ENCODE measurements at places on chromosomes 4 and X.

GRCh38 chrX:5708251-5708650 is 520.4 kb downstream of the NLGN4X start:
- DNase-seq = peak; percentile 56

GRCh38 chrX:3178329-3178728 is 137.1 kb downstream of the ARSF start:
- no peak for DNase-seq

DNA sequence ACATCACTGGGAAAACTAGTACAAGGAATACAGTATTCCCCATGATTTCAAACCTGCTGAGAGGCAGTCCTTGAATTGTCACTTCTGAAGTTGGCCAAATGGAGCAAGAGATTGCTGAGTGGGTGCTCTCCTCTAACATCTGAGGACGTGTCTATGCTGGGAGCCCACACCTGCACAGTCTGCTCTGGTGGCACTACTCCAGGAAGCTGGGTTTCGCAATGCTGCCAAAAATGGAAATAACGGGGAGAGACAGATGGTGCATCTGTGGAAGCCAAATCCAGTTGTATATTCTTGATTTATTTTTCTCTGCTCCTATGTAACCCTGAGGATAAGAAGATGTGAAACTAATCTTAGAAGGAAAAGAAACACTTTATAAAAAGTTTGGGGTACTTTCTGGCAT is 240.1 kb upstream of the CTSO start:
- DNase-seq = peak; percentile 18

- no peak for DNase-seq
These were observed 50.3 kb downstream of the NSUN7 start for GRCh38 chr4:40800064-40800463.

- DNase-seq = no peak
These were observed 37.9 kb downstream of the MFAP3L start for GRCh38 chr4:169988252-169988651.

DNA sequence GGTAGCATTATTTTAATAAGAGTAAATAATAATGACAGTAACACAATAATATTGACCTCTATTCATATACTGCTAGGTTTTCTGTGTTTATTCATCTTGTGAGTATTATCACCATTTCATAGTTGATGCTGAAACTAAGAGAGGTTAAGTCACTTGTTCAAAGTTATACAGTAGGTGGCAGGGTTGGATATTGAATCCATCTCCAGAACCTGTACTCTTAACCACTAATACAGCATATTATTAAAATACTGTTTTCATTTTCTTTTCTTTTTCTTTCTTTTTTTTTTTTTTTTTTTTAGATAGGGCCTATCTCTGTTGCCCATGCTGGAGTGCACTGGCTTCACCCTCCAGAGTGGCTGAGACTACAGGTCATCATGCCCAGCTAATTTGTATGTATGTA is 7.1 kb upstream of the ELF2 start:
- DNase-seq = no peak

- DNase-seq = no peak
These were observed 89.6 kb upstream of the MTM1 start for GRCh38 chrX:150478496-150479492.

DNA sequence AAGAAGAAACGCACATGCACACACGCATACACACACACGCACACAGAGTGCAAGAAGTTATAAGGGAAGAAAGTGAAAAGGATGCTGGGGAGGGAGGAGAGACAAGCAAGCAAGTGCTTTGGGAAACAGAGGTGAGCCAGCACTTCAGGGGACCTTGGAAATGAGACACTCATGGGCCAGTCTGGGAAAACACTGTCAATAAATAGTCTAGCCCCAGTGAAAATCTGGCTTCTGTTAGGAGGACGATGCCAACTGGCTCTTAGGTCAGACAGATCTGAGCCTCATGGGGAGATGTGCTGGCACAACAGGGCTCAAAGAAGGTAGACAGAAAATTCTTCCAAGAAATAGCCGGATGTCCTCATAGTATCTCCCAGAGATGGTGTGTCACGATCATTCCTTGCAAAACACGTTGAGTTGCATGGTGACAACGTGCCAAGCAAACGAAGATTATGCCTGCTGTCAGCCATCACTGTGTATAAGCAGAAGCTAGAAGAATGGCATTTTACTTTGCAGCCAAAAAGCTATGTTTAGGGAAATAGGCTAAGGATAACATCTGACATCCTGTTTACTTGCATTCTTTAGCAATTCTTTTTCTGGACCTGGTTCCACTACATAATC is 557 bp upstream of the ARHGEF6 start:
- DNase-seq = no peak

- no peak for DNase-seq
These were observed 34.7 kb downstream of the LONRF3 start for GRCh38 chrX:119009071-119009470.

GRCh38 chr4:10160281-10160856 is 43.8 kb upstream of the WDR1 start:
- DNase-seq = no peak

- DNase-seq = no peak
These were observed 858.9 kb downstream of the PDHA2 start for GRCh38 chr4:96698831-96699230.

- DNase-seq = no peak
These were observed 15.7 kb downstream of the OFD1 start for GRCh38 chrX:13750204-13750603.

- peak; percentile 25 for DNase-seq
These were observed 38.4 kb downstream of the NAP1L5 start for GRCh38 chr4:88659055-88659889.

GRCh38 chr4:27414887-27415731 is 554.5 kb downstream of the STIM2 start:
- no peak for DNase-seq

DNA sequence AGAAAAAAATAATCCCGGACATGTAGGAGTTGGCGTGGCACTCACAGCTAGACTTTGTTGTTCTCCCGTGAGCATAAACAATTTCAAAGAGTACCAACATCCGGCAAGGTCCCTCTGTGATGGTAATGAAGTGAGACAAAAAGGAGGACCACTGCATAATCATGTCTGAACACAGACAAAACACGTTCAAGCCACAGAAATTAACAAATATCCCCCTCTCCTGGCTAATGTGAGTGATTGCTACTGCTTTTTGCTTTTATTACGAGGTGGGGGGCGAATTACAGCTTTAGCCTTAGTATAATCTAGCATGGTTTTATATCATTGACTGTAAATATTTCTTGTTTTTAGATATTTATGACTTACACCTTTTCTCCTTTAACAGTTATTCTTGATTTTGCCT is 118.5 kb downstream of the PLS3 start:
- DNase-seq = no peak

DNA sequence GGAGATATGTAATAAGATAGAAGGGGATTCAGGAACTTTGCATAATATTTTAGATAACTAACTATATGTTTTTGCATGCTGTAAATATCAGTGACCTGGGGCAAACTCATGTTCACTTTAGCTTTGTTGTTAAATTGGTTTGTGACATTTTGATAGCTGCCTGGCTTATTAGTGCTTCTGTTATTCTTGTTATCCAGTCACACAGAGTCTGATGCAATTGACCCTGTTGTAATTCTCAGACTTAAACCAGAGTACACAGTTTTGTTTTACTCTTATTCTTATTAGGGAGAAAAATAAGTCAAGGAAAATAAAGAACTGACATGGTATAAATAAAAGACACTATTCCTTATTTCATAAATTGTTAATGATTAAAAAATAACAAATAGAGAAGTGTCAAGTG is 516.7 kb upstream of the SLIT2 start:
- no peak for DNase-seq

GRCh38 chr4:5711479-5712184 is 631 bp downstream of the EVC start:
- no peak for DNase-seq

- no peak for DNase-seq
These were observed 236.2 kb downstream of the EVC2 start for GRCh38 chr4:5472160-5472591.

GRCh38 chr4:128907981-128908380 is 98.5 kb downstream of the JADE1 start:
- DNase-seq = no peak

- DNase-seq = no peak
These were observed 1658.0 kb downstream of the STIM2 start for GRCh38 chr4:28518561-28519165.

- DNase-seq = no peak
These were observed 32.5 kb upstream of the PAQR3 start for GRCh38 chr4:78971776-78972175.

GRCh38 chrX:121455890-121456289 is 408.5 kb downstream of the GLUD2 start:
- DNase-seq = no peak
